ENCODE measurements at places on chromosomes 16 and 17.

DNA sequence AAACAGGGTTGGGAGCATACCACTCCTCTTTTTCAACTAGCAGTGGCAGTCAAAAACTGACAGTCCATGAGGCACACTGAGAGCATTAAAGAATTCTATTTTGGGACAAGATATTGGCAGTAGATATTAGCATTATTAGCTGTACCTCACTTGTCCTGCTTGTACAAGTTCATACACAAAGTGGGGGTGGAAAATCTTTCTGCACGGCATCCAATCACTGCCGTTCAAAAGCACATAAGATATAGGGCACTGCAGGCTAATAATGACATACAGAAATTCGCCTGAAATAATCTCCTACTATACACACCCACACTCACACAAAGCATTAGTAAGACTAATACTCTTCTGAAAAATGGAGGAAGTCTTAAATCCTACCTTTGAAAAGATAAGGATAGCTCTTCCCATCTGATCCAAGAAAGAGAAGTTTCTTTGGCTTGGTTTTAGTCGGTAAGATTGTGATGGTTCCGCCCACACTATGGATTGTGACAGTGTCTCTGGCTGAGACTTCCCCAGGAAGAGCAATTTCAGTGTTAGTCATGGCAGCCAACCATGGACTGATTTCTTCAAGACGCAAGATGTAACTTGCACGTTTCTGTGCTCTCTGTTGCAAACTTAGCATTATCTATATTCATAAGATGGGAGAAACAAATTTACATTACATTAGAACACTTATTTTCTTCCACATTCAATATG, 40.6 kb upstream of the ARL6IP1 start:
- DNase-seq = no peak

DNA sequence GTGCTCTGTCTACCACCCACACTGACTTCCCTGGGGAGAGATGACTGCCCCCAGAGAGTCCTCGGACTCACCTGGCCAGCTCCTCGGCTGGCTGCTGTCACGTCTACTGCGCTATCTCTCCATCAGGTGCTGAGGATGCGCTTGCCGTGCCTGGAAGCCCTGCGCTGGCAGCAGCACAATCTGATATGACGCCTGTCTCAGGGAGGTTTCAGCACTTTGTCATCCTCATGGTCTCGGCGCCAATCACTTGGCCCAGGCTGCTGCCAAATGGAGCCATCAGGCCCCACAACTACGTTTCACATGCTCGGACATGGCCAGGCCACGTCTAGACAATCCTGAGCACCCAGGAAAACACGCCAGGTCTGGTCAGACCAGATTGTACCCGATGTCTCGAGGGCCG, 46.7 kb downstream of the FOXL1 start:
- DNase-seq = no peak

- DNase-seq = no peak
Observed at GRCh38 chr17:9763643-9764042, 27.7 kb downstream of the DHRS7C start.

DNA sequence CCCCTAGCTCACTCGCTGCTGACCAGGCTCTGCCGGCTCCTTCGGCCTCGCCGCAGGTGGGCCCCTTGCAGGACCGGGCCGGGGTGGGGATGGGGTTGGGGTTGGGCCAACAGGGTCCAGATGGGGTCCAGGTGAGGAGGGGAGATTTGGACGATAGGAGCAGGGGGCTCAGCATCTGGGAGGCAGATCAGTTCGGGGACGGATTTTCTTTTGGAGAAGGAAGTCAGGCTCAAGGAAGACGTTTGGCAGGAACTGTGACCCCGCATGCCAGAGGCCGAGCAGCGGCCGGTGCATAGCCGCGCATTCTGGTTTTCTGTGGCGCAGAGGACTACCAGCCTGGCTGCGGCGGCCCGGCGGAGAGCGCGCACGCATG, 845 bp upstream of the ALDOA start:
- no peak for DNase-seq

DNA sequence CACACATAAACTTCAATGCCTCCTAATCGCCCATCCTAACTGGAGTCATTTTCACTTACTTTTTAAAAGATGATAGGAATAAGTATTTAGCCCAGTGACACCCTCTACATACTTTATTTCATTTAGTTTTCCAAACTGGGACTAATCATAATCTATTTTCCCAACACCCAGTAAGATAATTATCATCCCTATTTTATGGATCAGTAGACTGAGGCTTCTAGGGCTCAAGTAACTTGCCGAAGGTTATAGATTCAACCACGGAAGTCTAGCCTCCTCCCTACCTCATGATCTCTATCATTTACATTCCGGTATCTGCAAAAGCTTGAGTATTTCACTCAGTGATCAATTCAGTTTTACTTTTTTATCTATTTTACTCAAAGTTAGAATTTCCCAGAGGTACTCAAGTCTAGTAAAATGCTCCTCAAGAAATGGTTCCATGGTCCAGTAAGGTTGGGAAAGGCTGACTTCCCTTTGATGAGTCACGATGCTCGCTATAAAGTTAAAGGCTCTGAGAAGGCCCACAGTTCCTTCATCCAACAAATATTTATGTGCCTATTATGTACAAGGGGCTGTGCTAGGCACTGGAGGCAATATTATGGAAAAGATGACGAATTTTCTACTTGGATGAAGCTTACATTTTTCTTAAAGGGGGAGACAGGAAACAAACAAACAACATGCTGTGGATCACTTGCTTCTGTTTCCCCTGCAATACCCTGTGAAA, 75.1 kb downstream of the TOX3 start:
- DNase-seq = no peak

GRCh38 chr17:65020284-65020683, 36.3 kb downstream of the GNA13 start:
- DNase-seq = no peak

DNA sequence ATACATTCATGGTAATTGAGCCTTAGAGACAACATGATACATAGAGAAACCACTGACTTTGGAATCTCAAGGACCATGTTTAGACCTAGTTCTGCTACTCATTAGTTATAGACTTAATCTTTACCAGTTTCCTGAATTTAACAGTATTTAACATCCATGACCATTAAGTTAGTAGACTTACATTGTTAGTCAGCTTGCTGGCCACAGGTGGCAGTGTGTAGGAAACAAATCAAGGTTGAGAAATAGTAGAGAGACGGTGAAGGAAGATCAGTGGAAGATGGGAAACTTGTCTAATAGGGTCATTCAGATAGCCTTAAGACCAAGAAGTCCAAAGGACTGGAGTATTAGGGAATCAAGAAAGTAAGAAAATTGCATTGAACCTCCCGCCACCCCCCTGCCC, 31.0 kb downstream of the OMG start:
- DNase-seq = no peak

DNA sequence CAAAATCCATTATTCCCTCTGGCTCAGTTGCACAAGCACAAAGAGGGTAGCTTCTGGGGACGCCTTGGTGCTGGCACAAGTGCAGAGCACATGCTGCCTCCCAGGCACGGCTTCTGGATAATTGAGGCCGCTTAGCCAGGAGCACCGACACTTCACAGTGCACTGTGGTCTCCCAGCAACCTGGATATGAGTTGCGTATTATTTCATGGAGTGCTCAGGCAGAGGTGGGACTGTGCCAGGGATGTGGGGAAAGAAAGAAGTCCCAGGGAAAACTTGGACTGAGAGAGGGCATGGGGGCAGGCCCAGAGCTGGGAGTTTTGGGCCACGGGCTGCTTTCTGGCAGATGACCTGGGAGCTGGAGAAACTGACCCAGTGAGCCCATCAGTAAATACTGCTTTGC, 37.5 kb downstream of the MPRIP start:
- DNase-seq = no peak

- no peak for DNase-seq
Observed at GRCh38 chr17:28492352-28493310, 13.5 kb upstream of the FOXN1 start.

GRCh38 chr17:214881-215331, 33.5 kb upstream of the DOC2B start:
- no peak for DNase-seq

DNA sequence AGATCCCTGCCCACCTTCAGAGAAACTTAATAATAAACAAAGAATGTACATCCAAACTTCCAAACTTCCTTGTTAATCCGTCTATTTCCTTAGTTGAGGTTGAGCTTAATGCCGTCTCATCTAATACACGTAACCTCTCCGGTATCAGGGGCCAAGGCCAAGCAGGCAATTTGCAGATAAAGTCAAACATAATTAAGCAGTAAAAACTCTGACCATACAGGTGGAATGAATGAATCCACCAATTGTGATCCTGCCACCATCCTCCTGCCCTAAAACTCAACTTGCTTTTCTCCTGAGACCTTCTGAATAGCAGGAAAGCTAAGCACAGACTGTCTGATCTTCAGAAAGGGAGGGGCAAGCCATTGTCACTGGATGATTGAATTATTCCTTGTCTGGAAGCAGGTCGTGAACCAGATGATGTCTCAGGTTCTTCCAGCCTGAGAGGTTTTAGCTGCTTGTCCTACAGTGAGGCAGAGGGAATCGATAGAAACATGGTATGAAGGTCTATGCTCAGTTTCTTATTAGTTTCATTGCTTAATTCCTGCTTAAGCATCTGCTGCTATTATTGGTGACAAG, 1111.8 kb upstream of the EEF2KMT start:
- no peak for DNase-seq

- DNase-seq = no peak
Observed at GRCh38 chr16:22008215-22009059, 526 bp downstream of the MOSMO start.

DNA sequence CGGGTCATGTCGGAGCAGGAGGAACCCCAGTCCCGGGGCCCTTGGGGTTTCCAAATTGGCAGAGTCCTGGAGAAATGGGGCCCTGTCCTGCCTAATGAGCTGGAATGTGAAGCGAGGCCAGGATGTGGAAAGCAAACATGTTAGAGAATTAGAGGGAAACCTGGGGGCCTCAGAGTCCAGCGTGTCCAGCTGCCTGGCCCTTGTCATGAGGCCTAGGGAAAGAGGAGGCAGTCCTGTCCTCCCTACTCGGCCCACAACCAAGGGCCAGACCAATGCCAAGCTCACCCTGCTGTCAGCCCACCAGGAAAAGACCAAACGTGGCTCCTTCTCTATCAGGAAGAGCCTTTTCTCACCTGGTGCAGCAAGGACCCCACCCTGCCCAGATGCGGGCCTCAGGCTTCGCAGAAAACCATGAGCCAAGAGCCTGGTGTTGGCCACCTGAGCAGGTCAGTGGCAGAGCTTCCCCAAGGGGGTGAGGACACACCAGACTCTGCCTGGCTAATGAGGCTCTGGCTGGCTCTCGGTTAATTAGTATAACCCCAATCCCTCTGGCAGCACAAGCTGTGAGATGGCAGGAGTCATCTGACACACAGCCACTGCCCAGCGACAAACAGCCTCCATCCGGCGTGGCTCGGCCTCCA, 10.1 kb downstream of the TEKT5 start:
- no peak for DNase-seq

DNA sequence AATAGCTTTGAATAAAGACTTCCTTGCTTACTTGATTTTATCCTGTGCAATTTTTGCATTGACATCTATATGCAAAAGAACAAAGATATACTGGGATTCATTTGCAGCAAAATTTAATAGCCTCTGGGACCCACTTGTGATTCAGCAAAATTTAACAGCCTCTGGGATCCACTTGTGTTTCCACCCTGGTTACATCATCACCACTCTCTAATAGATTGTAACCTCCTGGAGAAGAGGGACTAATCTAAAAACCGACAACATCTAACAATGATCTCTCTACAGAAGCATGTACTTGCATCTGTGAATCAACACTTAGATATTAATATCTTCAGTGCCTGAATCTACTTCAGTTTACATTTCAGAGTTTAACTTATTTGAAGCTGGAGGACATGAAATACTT, 202.0 kb upstream of the CPHXL start:
- no peak for DNase-seq

GRCh38 chr16:56987692-56988091, 1.7 kb upstream of the NLRC5 start:
- DNase-seq = no peak

- no peak for DNase-seq
Observed at GRCh38 chr16:17365591-17366298, 105.0 kb downstream of the XYLT1 start.

- DNase-seq = no peak
Observed at GRCh38 chr17:58136669-58137279, 11.4 kb upstream of the OR4D1 start.

GRCh38 chr17:4920351-4921048, 11.6 kb upstream of the GP1BA start:
- DNase-seq = no peak

DNA sequence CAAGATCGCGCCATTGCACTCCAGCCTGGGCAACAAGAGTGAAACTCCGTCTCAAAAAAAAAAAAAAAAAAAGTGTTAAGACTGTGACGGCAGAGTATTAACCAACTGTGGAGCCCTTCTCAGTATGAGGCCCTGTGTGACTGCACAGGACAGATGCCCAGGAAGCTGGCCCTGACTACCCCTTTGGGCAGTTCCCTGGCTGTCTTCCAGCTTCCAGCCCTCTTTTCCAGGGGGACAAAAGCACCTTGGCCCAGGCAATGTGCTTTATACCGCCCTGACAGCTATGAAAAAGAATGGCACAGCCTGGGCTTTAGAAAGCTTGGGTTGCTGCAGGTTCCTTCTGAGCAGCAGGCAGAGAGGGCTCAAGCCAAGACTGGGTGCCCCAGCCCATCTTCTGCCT, 61.2 kb downstream of the AKAP1 start:
- DNase-seq = no peak

GRCh38 chr17:52536489-52536888, 378.0 kb upstream of the CA10 start:
- DNase-seq = no peak

GRCh38 chr17:79630126-79630525, 19.3 kb upstream of the RBFOX3 start:
- no peak for DNase-seq

GRCh38 chr17:40493697-40494096, 7.7 kb downstream of the TNS4 start:
- no peak for DNase-seq

- no peak for DNase-seq
Observed at GRCh38 chr17:56125830-56126819, 27.1 kb upstream of the ANKFN1 start.

GRCh38 chr16:89890200-89890599, 16.8 kb downstream of the TCF25 start:
- DNase-seq = no peak

- no peak for DNase-seq
Observed at GRCh38 chr17:34651402-34651811, 72.0 kb downstream of the TMEM132E start.

- no peak for DNase-seq
Observed at GRCh38 chr16:9971907-9972306, 210.3 kb downstream of the GRIN2A start.

GRCh38 chr17:9206741-9207332, 185.5 kb downstream of the NTN1 start:
- DNase-seq = no peak
